ENCODE measurements at places on chromosomes 12 and 14. TPM values are rescaled to one million over a fixed set of nuclear protein-coding genes. Genes with fewer than 3 reads are reported as not detected.
A peak's percentile ranks its signal among the peaks of the same experiment; 100 is the strongest.

DNA sequence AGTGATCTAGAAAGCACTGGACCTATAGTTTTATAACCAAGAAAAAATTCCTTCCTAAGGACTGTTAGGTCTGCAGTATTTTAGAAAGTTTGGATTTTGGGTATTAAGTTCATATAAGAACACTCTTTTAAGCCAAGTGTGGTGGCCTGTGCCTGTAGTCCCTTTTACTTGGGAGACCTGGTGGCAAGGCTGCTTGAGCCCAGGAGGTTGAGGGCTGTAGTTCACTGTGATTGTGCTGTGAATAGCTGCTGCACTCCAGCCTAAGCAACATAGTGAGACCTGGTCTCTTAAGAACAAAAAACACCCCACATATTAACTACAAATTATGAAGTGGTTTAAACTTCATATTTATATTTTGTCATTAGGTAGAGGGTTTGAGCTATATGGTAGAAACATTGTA is 9.7 kb downstream of the DNM1L start:
- no peaks in the 10 kb centered on the region for H3K36me3 ChIP-seq
- DNase-seq: no peak
- no peaks in the 10 kb centered on the region for H3K4me1 ChIP-seq
- no peak overlapping the region for H3K27ac ChIP-seq

DNA sequence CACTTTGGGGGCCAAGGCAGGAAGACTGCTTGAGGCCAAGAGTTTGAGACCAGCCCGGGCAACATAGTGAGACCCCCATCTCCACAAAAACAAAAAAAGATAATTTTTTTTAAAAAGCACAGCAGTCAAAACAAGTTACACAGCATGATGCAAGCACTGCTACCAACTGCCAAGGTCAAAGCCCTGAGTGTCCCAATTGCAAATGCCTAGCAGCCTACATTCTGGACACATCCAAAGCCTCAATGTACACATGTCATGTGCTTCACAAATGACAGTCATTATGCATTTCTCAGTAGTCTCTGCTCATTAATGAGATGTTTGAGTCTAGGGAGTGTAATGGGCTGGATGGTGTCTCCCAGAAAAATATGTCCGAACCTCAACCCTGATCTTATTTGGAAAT is 113.7 kb upstream of the CCND2 start:
- H3K36me3 ChIP-seq: no peaks in the 10 kb centered on the region
- DNase-seq: no peak
- peaks cover 4% of the 10 kb centered on the region for H3K4me1 ChIP-seq
- no peak overlapping the region for H3K4me3 ChIP-seq

CDCA4 gene
- total RNA-seq: 2.2 TPM

DNA sequence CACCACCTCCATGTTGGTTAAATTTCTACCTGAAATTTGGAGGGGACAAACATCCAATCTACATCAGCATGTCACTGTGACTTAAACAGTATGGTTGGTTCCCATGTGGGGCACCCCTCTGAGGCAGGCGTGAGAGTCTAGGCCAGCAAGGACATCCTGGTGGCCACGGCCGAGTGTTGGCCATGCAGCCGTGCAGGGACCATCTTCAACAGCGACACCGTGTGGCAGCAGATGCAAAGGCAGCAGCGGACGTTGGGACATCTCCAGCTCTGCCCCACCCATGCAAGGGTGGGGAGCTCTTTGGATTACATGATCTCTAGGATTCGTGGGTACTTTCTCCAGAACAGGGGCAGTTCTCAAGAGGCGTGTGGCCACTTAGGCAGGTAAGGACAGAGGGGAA is 49.8 kb downstream of the NOC4L start:
- peaks cover 14% of the 10 kb centered on the region for H3K4me1 ChIP-seq
- H3K27me3 ChIP-seq: peaks cover 8% of the 10 kb centered on the region
- H3K27ac ChIP-seq: no peak overlapping the region
- DNase-seq: no peak

GRCh38 chr14:104932676-104933631 is 8.3 kb downstream of the PLD4 start:
- DNase-seq: peak; percentile 84
- H3K36me3 ChIP-seq: no peaks in the 10 kb centered on the region
- H3K4me3 ChIP-seq: peak overlapping the region; percentile 60
- H3K27me3 ChIP-seq: peaks cover 48% of the 10 kb centered on the region

GRCh38 chr14:75282170-75282554 is 3.5 kb downstream of the FOS start:
- H3K27ac ChIP-seq: peak overlapping the region; percentile 96
- H3K4me3 ChIP-seq: no peak overlapping the region
- no peaks in the 10 kb centered on the region for H3K36me3 ChIP-seq
- peak; percentile 59 for DNase-seq
- H3K27me3 ChIP-seq: no peaks in the 10 kb centered on the region
- H3K4me1 ChIP-seq: peaks cover 57% of the 10 kb centered on the region

GRCh38 chr12:62129291-62129690 is 130.9 kb upstream of the USP15 start:
- no peak overlapping the region for H3K27ac ChIP-seq
- H3K27me3 ChIP-seq: no peaks in the 10 kb centered on the region
- no peak overlapping the region for H3K4me3 ChIP-seq
- DNase-seq: no peak
- H3K4me1 ChIP-seq: no peaks in the 10 kb centered on the region

SUSD6 gene
- total RNA-seq: 89.1 TPM

- H3K27me3 ChIP-seq: peaks cover under 1% of the 10 kb centered on the region
- H3K36me3 ChIP-seq: no peaks in the 10 kb centered on the region
- H3K27ac ChIP-seq: no peak overlapping the region
- no peak overlapping the region for H3K4me3 ChIP-seq
Measured at GRCh38 chr14:104296388-104297312, 158.3 kb downstream of the KIF26A start.

OR4E2 gene
- total RNA-seq: not detected

DNA sequence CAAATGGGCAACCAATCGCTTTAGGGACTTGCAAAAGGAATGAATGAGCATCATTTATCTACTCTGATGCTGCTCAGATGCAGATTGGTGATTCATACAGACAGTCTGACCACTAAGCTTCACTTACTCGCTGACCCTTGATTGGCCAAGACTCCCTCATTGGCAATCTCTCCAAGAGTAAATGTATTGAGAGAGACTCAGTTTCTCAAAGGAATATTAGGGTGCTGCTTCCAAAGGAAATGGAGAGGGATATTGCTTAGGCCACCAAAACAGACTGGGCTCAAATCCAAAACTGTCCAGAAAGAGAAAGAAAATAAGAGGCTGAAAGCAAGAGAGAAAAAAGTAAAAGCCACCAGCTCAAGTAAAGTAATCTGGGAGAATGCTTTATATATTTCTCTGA is 785.2 kb downstream of the GALC start:
- no peak for DNase-seq
- H3K27ac ChIP-seq: no peak overlapping the region

TTC7B gene
- 8.9 TPM for total RNA-seq

DNA sequence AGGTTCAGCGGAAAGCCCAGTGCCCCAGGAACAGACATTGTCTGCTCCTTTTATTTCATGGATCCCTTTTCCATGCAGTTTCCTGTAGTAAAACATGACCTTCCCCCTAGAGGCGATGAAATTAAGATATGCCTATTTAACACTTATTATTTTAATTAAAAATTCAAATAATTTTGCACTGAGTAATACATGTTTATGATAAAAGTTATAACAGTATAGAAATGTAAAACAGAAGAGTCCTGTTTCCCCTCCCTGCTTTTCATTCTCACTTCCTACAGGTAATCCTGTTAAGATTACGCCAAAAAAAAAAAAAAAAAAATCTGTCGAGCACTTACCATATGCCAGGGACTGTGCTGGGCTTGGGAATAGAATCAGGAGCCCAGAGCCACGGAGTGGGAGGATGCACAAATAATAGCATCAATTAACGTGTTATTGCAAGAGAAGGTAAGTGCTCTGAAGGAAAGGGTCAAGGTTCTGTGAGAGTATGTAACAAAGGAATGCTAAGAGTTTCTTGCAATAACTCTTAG is 830 bp upstream of the LPCAT3 start:
- DNase-seq: no peak
- H3K4me1 ChIP-seq: peaks cover 30% of the 10 kb centered on the region
- peak overlapping the region; percentile 93 for H3K27ac ChIP-seq
- H3K27me3 ChIP-seq: no peaks in the 10 kb centered on the region
- H3K36me3 ChIP-seq: no peaks in the 10 kb centered on the region

CIROP gene
- not detected for total RNA-seq

DNA sequence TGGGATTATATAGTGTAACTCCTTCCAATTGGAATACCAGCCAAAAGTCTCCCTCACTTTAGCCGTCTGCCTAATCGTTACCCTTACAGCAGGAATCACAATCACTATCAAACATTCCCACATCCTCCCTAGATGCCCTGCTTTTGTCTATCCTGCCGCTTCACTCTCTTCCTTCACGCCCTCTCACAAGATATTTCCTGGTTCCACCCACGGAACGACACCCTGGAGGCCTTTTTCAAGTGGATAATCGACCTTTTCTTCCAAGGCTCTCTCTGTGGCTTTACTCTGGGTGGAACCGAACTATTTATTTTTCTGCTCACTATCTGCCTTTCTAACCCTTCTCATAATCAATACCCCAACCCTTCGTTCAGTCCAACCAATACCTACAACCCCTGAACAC is 58.9 kb downstream of the MOK start:
- H3K27me3 ChIP-seq: no peaks in the 10 kb centered on the region
- no peak overlapping the region for H3K27ac ChIP-seq
- no peak for DNase-seq
- H3K4me3 ChIP-seq: no peak overlapping the region
- no peaks in the 10 kb centered on the region for H3K36me3 ChIP-seq
- no peaks in the 10 kb centered on the region for H3K4me1 ChIP-seq

TAS2R30 gene
- total RNA-seq: 23.2 TPM

DNA sequence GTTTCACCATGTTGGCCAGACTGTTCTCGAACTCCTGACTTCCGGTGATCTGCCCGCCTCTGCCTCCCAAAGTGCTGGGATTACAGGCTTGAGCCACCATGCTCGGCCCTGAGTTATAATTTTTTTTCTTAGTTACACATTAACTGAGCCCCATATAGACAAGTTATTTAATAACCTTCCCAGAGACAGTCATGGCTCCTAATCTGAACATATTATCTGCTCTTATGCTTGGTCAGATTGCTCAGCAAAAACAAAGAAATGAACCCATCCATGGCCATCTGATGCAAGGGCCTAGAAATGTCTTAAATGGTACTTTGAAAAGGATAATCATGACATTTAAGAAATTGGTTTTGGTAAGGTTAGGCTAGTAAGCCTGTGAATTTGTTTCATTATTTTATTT is 13.0 kb downstream of the SAMD15 start:
- no peak for DNase-seq
- H3K27ac ChIP-seq: peak overlapping the region; percentile 9
- no peak overlapping the region for H3K4me3 ChIP-seq
- no peaks in the 10 kb centered on the region for H3K36me3 ChIP-seq

- no peaks in the 10 kb centered on the region for H3K36me3 ChIP-seq
- no peak overlapping the region for H3K27ac ChIP-seq
- DNase-seq: no peak
- no peak overlapping the region for H3K4me3 ChIP-seq
Measured at GRCh38 chr14:97393244-97393643, 596.1 kb downstream of the VRK1 start.

IL23A gene
- not detected for total RNA-seq

- H3K4me1 ChIP-seq: peaks cover 44% of the 10 kb centered on the region
- H3K4me3 ChIP-seq: peak overlapping the region; percentile 40
- H3K36me3 ChIP-seq: no peaks in the 10 kb centered on the region
- peak; percentile 69 for DNase-seq
- peaks cover 63% of the 10 kb centered on the region for H3K27me3 ChIP-seq
- peak overlapping the region; percentile 85 for H3K27ac ChIP-seq
Measured at GRCh38 chr14:99273766-99274345, 1.9 kb upstream of the BCL11B start.

- no peak overlapping the region for H3K27ac ChIP-seq
- no peaks in the 10 kb centered on the region for H3K4me1 ChIP-seq
- DNase-seq: no peak
- H3K4me3 ChIP-seq: no peak overlapping the region
- H3K36me3 ChIP-seq: no peaks in the 10 kb centered on the region
Measured at GRCh38 chr12:43653917-43654316, 101.9 kb upstream of the ADAMTS20 start.

DNA sequence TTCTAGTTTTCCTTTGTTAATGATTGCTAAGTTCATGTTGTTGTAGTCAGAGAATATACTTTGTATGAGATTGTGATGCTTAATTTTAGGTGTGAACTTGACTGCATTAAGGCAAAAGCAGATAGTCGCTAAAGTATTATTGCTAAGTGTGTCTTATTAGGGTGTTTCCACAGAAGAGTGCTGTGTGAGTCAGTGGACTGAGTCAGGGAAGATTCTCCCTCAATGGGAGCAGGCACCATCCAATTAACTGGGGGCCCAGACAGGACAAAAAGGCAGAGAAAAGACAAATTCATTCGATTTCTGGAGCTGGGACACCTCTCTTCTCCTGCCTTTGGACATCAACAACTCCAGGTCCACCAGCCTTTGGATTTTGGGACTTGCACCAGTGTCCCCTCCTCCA is 48.5 kb downstream of the BAZ1A start:
- H3K36me3 ChIP-seq: peaks cover 20% of the 10 kb centered on the region
- H3K4me1 ChIP-seq: no peaks in the 10 kb centered on the region
- no peaks in the 10 kb centered on the region for H3K27me3 ChIP-seq
- H3K4me3 ChIP-seq: no peak overlapping the region
- H3K27ac ChIP-seq: no peak overlapping the region

DNA sequence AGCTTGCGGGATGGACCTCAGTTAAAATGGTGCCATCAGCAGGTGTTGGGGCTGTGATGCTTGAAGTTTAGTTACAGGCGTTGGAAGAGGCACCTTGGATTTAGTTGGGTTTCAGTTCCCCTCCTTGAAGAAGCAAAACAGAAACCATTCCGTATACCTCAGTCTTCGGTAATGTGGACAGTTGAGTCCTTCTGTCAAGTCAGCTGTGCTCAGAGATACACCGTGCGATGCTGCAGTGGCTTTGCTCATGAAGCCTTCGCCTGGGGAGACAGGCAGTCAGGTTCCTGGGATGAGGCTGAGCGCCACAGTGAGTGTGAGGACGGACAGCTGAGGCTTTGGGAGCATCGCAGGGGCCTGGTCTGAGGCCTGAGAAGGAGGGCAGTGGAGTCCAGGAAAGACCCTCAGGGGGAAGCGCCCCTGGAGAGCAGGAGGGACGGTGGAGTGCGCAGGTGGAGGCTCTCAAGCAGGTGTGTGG is 7.4 kb downstream of the RAN start:
- peak overlapping the region; percentile 12 for H3K27ac ChIP-seq
- no peaks in the 10 kb centered on the region for H3K27me3 ChIP-seq
- H3K4me1 ChIP-seq: no peaks in the 10 kb centered on the region
- no peaks in the 10 kb centered on the region for H3K36me3 ChIP-seq
- H3K4me3 ChIP-seq: no peak overlapping the region
- DNase-seq: peak; percentile 13

DNA sequence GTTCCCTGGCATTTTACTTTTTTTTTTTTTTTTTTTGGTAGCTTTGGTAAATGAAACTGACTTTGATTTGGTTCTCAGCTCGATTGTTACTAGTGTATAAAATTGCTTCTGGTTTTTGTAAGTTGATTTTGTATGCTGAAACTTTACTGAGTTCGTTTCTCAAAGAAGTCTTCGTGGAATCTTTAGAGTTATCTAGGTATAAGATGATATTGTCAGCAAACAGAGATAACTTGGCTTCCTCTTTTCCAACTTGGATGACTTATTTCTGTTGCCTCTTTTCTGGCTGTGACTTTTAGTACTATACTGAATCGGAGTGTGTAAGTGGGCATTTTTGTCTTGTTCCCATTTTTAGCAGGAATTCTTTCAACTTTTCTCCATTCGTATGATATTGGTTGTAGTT is 28.1 kb downstream of the USP15 start:
- no peaks in the 10 kb centered on the region for H3K36me3 ChIP-seq
- no peak overlapping the region for H3K27ac ChIP-seq
- DNase-seq: no peak
- H3K27me3 ChIP-seq: no peaks in the 10 kb centered on the region
- H3K4me3 ChIP-seq: no peak overlapping the region
- peaks cover 14% of the 10 kb centered on the region for H3K4me1 ChIP-seq

- H3K36me3 ChIP-seq: no peaks in the 10 kb centered on the region
- no peak overlapping the region for H3K4me3 ChIP-seq
- H3K27me3 ChIP-seq: no peaks in the 10 kb centered on the region
Measured at GRCh38 chr12:70691018-70691672, 53.9 kb upstream of the PTPRB start.

ADCK1 gene
- 7.8 TPM for total RNA-seq

All from transverse colon (tissue), 4 donors.